ENCODE measurements at places on chromosomes 3 and 15.

DNA sequence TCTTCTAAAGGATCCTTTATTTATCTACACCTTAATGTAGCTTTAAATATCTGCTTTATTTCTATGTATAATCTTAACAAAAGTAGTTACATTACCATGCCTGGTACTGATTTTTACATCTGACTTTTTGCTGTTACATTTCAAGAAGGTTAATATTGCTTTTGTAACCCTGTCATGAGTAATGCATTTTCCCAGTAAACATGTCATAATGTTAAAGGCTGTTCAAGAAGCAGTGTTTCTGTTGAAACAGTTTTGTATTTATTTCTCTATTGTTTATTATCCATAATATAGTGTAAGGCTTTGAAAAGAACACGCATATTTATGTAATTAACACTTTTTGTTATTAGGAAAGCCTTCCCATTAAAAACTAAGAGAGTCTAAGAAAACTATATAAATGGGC, 98.5 kb upstream of the SOX2 start:
- no peak for DNase-seq

DNA sequence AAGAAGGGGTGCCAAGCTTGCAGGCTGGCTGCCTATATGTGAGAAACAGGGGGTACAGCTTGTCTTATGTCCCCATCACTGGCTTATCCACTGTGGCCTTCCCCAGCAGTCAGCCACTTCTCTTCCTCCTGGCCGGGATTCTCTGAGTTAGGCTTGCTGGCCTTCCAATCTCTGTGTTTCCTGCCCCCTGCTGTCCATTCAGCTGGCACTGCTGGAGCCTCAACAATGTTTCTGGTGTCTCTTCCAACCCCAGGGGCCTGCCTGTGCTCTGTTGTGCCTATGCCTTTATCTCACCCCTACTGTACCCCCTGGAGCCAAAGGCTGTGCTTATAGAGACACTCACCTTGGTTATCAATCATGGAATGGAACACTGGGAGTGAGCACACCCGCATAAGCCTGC, 36.5 kb downstream of the ANAPC13 start:
- DNase-seq: peak; percentile 75

DNA sequence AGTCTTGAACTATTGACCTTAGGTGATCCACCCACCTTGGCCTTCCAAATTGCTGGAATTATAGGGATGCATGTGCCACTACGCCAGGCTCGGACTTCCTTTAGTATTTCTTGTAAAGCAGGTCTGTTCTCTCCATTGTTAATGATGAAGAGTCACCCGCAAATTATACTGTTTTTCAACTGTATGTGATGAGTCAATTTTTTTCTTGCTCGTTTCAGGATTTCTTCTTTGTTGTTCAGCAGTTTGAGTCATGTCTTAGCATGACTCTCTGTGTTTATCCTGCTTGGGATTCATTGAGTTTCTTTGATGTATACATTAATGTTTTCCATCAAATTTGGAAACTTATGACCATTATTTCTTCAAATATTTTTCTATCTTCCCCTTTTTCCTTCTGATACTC, 28.9 kb downstream of the GRAMD1C start:
- no peak for DNase-seq

GRCh38 chr3:193563426-193563825, 8.7 kb upstream of the ATP13A4 start:
- no peak for DNase-seq

GRCh38 chr3:73804204-73804603, 179.5 kb upstream of the PDZRN3 start:
- no peak for DNase-seq

DNA sequence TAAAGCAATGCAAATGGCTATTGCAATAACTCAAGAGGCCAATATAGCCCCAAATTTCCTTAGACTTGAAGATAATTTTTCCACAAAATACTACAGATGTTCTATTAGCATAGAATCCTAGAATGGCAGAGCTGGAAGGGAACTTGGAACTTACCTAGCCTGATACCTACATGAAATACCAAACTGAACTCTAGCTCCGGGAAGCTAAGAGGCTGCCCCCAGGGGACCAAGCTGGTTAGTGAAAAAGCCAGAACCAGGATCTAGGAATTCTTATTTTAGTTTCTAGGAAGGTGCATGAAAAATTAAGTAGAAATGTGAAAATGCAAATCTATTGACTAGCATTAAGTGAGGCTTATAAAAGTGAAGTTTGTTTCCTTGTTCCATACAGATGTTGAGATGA, 256.0 kb upstream of the CBLB start:
- no peak for DNase-seq

DNA sequence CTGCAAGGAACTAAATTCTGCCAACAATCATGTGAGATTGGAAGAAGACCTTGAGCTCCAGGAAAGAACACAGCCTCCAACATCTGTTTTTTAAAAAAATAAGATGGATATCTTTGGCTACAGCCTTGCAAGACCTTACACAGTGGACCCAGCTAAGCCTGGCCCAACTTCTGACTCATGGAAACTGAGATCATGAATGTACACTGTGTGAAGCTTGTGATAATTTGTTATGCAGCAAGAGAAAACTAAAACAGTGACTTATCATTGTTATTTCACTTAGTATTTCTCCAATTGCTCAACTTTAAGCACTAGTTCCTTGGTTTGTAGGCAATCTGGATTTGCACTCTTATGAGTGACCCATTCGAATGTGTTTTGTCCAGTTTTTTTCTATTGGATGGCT, 29.3 kb downstream of the SHQ1 start:
- peak; percentile 91 for DNase-seq

DNA sequence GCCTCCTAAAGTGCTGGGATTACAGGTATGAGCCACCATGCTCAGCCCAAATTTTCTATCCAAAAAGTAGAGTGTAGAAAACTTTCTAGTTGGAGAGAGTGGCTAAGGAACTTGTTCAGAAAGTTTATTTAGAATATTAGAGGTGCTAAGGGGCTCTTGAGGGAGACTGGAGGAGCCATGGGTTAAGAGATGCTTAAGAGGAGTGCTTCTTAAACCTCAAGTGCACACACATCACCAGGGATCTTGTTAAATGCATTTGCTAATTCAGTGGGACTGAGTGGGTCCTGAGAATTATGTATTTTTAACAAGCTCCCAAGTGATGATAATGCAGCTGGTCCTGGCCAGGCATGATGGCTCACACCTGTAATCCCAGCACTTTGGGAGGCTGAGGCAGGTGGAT, 29.7 kb upstream of the SLMAP start:
- DNase-seq: no peak

- peak; percentile 32 for DNase-seq
These were observed 8.6 kb downstream of the NT5DC2 start for GRCh38 chr3:52524752-52525679.

- no peak for DNase-seq
These were observed 130.9 kb downstream of the LRRK1 start for GRCh38 chr15:101049856-101050622.

- no peak for DNase-seq
These were observed 1.8 kb upstream of the CCR9 start for GRCh38 chr3:45884368-45885201.

DNA sequence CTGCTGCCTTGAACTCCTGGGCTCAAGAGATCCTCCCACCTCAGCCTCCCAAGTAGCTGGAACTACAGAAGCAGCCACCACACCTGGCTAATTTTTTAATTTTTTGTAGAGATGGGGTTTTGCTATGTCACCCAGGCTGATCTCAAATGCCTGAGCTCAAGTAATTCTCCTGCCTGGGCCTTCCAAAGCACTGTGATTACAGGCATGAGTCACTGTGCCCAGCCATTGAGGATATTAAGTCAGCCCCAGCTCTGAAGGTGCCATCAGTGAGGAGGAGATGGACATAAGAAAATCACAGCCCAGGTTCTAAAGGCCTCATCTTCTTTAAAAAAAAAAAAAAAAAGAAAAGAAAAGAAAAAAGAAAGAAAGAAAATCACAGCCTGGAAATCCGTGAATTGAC, 26.6 kb upstream of the PSTPIP1 start:
- peak; percentile 19 for DNase-seq

DNA sequence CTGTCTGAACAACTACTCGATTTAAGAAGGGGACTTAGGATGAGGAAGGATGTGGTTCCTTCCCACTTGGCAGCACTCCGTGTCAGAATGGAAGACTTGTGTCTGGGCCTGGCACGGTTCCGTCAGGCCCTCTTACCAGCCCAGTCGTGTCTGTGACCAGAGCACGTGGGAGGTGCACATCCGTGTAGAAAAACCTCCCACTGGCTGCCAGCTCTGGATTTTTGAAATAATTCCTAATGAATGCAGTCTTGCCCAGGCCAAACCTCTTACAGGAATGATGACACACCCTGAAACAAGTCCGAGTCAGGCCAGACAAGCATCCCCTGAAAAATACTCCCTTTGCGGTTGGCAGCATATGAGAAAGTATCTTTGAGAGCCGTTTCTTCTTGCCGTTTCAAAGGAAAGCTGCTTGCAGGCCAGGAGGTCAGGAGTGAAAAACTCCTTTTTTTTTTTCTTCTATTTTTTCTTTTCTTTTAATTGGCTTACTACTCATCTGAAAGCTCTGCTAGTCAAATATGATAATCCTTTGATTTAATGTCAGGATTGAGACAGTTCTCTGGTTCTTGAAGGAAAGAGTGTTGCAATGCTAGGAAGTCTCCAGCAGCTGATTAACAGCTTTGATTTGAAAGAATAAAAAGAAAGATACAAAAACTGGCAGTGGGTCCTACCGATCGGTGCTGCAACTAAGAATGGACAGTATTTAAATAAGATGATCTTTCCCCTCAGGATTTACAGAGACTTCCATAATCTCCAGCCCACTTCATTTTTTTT, 19.8 kb downstream of the IL1RAP start:
- DNase-seq: peak; percentile 96

DNA sequence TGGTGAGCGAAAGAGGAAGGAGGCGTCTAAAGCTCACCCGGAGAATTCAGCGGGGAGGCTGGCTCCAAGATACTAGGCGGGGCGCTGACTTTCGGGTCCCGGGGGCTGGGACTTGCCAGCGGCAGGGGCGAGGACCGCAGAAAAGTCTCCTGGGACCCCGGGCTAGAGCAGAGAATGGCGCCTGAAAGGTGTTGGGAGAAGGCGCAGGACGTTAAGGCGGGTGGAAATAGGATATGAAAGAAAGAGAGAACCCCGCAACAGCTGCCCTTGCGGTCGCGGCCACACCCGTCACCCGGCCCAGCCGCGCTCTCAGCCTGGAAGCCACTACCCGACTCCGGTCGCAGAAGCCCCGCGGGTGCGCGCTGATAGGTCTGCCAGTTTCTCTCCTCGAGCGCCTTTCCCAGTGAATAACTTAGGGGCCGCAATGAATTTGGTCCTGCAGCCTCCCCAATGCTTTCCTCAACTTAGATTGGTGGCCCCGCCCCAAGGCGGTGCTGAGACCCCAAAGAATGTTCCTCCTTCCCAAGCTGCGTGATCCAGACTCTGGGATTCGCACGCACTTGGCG, 604 bp downstream of the LTK start:
- DNase-seq: no peak

- no peak for DNase-seq
These were observed 13.0 kb upstream of the SLC30A4 start for GRCh38 chr15:45535486-45536042.

GRCh38 chr15:78691851-78692421, 50.9 kb upstream of the CHRNB4 start:
- no peak for DNase-seq

DNA sequence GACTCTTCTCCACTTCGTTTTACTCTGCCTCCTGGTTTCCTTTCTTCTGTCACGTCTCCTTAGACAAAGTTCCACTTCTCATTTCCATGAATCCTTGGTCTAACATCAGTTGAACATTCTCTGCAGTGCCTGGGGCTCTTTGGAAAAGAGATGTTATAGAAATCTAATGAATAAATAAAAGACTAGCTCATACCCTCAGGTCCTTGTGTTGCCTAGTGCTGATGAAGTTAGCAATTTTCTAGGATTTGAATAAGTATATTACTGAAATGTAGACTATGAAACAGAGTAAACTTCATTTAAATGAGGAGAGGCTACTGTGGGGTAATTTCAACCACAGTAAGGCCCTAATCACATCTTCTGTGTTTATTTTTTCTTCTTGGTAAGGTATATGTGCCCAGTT, 146.9 kb upstream of the CADPS start:
- no peak for DNase-seq

GRCh38 chr3:37952564-37952963, 38.0 kb upstream of the VILL start:
- DNase-seq: peak; percentile 54

GRCh38 chr3:155416500-155417118, 123.1 kb upstream of the STRIT1 start:
- DNase-seq: peak; percentile 86

DNA sequence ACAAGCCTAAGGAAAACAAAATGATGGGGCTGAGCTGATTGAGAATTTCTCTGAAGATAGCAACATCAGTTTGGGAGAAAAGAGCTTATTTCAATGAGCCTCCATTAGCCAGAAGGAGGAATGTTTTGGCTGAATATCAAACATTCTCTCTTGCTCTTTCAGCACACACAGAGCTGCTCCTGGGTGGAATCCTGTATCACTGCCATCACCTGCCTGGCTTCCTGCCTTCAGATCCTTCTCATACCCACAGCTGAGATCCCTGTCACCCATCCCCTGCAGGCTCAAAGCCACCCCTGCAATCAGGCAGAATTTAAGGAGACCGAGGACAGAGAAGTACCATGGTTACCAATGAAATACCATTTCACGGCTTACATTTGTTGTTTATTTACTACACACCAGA, 27.2 kb upstream of the SYN2 start:
- DNase-seq: no peak

DNA sequence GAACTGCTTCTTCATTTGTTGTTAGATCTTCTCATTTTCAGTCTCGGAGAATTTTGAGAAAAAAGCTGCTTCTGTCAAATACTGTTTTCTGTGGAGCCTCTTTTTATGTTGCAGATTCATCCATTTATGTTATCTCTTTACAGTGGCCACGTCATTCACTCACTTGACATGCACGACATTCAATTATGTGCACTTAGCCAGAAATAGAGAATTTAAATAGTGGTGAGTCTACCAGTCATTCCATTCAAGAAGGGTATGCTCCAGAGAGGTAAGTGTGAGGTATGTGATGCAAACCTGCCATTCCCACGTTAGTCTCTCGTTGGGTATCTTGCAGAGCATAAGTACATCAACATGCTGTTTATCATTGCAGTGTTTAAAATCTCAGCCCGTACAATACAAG, 9.8 kb downstream of the ARPP19 start:
- no peak for DNase-seq

GRCh38 chr3:172669021-172669420, 41.8 kb downstream of the NCEH1 start:
- no peak for DNase-seq

GRCh38 chr3:161222662-161223061, 1.6 kb downstream of the NMD3 start:
- DNase-seq: peak; percentile 22
